T-cell (primary cell): ENCODE measurements at places on chromosomes 4 and X. TPM values are rescaled to one million over a fixed set of nuclear protein-coding genes. Genes with fewer than 3 reads are reported as not detected.

IQCM gene
- not detected for total RNA-seq

ZC4H2 gene
- total RNA-seq: 10.1 TPM

DNA sequence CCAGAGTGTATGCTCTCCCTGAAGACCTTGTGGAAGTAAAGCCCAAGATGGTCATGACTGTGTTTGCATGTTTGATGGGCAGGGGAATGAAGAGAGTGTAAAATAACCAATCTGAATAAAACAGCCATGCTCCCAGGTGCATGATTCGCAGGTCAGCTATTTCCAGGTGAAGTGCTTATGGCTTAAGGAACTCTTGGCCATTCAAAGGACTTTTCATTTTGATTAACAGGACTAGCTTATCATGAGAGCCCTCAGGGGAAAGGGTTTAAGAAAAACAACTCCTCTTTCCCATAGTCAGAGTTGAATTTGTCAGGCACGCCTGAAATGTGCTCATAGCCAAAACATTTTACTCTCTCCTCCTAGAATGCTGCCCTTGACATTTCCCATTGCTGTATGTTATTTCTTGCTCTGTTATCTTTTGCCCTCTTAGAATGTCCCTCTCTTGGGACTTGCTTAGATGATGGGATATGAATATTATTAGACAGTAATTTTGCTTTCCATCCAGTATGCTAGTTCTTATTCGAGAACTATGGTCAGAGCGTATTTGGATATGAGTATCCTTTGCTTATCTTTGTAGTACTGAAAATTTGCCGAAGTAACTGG lies 88.6 kb downstream of the PLS3 start:
- H3K27me3 ChIP-seq: no peaks in the 10 kb centered on the region
- H3K4me3 ChIP-seq: no peak overlapping the region
- no peaks in the 10 kb centered on the region for H3K36me3 ChIP-seq
- no peak overlapping the region for H3K27ac ChIP-seq
- no peak for DNase-seq

DNA sequence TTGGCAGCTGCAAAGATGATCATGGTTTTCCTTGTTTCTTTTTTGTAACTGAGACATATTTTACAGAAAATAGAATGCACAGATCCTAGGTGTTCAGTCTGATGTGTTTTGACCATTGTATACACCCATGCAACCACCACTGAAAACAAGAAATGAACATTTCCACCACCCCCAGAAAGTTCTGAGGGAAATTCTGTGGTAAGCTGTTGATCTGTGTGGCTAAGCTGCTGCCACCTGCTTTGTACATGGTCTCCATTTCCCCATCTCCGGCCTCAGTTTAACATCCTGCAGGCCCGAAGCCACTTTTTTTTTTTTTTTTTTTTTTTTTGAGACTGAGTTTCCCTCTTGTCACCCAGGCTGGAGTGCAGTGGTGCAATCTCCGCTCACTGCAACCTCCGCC lies 65.3 kb downstream of the NYX start:
- no peak overlapping the region for H3K27ac ChIP-seq
- H3K36me3 ChIP-seq: no peaks in the 10 kb centered on the region
- DNase-seq: no peak
- H3K4me3 ChIP-seq: no peak overlapping the region
- H3K27me3 ChIP-seq: no peaks in the 10 kb centered on the region

GRCh38 chr4:93018243-93018642 lies 714.5 kb downstream of the GRID2 start:
- H3K4me3 ChIP-seq: no peak overlapping the region
- no peaks in the 10 kb centered on the region for H3K36me3 ChIP-seq
- H3K27me3 ChIP-seq: no peaks in the 10 kb centered on the region

DNA sequence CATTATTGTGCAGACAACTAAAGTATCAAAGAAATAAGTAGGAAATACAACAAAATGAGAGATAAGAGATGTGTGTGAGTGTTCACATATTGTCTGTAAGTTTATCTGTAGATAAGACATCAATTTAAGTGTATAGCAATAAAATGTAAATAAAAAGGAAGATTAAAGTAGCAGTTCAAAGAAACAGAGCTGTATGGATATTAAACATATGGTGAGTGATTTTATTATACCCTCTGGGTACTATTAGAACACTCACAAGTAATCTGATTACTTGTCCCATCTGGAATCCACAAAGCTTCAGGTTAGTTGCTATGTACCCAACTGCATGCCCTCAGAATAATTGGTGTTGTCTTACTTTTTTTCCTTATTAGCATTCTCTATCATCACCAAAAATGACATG lies 747.9 kb upstream of the ADGRL3 start:
- no peaks in the 10 kb centered on the region for H3K27me3 ChIP-seq
- H3K36me3 ChIP-seq: no peaks in the 10 kb centered on the region
- H3K4me1 ChIP-seq: no peaks in the 10 kb centered on the region
- H3K27ac ChIP-seq: no peak overlapping the region

GRCh38 chr4:41814565-41814964 lies 66.0 kb upstream of the PHOX2B start:
- H3K4me1 ChIP-seq: no peaks in the 10 kb centered on the region
- peaks cover 2% of the 10 kb centered on the region for H3K27me3 ChIP-seq
- H3K4me3 ChIP-seq: no peak overlapping the region
